ENCODE measurements at places on chromosomes 12 and 14. TPM values are rescaled to one million over a fixed set of nuclear protein-coding genes. Genes with fewer than 3 reads are reported as not detected.
A peak's percentile ranks its signal among the peaks of the same experiment; 100 is the strongest.

GRCh38 chr14:32413967-32414640 lies 85.0 kb downstream of the AKAP6 start:
- H3K27ac ChIP-seq = no peak overlapping the region
- peaks cover 34% of the 10 kb centered on the region for H3K4me1 ChIP-seq

Gene KRT79
- not detected for total RNA-seq

DNA sequence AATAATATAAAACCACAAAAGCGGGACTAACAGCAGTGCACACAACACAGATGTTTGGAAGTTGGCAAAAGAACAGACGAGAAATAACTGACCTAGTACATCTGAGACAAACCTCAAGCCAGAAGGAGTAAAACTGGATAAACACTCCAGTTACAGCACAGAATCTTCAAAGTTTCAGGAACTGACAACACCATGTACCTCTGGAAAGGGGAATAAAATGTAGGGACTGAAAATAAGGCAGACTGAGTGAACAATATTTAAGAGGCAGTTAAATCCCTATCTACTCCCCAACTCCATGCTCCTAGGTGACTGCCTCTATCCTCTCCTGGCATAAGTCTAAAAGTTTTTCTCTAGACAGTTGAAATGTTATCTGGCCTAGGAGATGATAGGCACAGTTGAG lies 57.9 kb downstream of the ZFYVE21 start:
- no peak overlapping the region for H3K27ac ChIP-seq
- peaks cover 14% of the 10 kb centered on the region for H3K4me1 ChIP-seq
- H3K27me3 ChIP-seq = no peaks in the 10 kb centered on the region
- no peak for DNase-seq
- H3K36me3 ChIP-seq = no peaks in the 10 kb centered on the region

DNA sequence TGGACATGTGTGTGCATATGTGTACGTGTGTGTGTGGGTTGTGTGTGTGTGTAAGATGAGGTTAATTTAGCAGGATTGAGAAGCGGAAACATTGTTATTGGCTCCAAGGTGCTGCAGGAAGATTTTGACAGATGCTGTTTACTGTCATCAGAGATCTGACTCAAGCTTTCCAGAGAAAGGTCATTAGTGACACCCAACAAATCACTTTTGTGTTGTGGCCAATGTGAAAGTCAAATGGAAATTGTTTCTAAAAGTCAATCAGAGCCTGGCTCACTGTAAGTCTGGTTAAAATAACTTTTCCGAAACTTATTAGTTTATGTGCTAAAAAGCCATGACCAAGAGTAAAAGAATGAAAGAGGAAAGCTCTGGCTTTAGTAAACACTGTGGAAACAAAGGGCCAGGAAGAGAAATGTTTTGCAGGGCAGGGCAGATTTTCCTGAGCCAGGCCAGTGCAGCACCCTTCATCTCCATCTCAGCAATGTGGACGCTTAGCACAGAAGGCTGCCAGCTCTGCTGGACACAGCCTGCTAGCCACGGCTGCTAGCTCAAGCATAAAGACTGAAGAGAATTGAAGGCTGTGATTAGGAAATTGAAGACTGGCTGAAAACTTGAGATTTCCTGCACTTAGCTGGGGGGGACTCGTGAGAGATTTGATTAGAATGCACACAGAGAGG lies 235.8 kb downstream of the NEDD1 start:
- no peaks in the 10 kb centered on the region for H3K36me3 ChIP-seq
- DNase-seq = no peak
- H3K27me3 ChIP-seq = no peaks in the 10 kb centered on the region
- no peak overlapping the region for H3K4me3 ChIP-seq

DNA sequence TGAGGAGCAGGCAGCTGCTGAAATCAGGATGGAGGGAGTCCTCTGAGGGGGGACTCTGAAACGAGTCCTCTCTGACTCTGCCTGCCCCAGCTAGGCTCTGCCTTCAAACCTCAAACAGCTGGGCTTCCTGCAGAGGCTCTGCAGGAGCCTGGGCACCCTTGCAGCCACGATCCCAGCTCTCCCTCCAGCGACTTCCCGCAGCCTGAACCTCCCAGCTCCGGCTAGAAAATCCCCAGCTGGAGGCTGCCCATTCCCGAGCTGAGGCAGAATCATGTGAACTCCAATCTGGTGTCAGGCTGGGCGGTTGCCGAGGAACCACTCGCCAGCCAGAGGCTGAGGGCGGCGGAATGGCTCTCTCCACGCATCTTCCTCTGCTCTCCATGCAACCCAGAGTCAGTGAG lies at the start of gene GPR68:
TSS of gene GPR68 (minus strand) at position 204 of the 401 bp plus-strand sequence. CDS start 9,654 bp downstream, outside the sequence.
- H3K36me3 ChIP-seq = no peaks in the 10 kb centered on the region
- peaks cover 19% of the 10 kb centered on the region for H3K4me1 ChIP-seq
- peak within 1 kb of the TSS; percentile 48 for H3K27ac ChIP-seq
- no peaks in the 10 kb centered on the region for H3K27me3 ChIP-seq

DNA sequence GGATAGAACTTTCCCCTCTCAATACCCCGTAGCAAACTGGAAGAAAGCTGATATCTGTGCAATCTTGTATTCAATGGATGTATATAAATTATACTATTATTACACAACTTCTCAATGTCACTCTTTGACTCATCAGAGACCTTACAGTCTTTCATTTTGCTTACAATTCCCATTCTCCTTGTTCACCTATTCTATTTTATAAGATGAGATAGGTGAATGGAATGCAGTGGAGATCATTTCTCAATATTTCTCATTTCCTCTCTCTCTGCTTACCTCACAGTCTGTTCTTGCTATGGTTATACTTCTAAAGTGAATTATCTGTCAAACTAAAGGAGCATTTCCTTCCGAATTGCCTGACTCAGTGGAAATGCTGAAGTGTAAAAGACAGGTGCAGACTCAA lies 14.9 kb downstream of the FOXA1 start:
- H3K36me3 ChIP-seq = no peaks in the 10 kb centered on the region
- DNase-seq = no peak
- H3K27ac ChIP-seq = no peak overlapping the region
- no peak overlapping the region for H3K4me3 ChIP-seq
- H3K4me1 ChIP-seq = peaks cover 18% of the 10 kb centered on the region

DNA sequence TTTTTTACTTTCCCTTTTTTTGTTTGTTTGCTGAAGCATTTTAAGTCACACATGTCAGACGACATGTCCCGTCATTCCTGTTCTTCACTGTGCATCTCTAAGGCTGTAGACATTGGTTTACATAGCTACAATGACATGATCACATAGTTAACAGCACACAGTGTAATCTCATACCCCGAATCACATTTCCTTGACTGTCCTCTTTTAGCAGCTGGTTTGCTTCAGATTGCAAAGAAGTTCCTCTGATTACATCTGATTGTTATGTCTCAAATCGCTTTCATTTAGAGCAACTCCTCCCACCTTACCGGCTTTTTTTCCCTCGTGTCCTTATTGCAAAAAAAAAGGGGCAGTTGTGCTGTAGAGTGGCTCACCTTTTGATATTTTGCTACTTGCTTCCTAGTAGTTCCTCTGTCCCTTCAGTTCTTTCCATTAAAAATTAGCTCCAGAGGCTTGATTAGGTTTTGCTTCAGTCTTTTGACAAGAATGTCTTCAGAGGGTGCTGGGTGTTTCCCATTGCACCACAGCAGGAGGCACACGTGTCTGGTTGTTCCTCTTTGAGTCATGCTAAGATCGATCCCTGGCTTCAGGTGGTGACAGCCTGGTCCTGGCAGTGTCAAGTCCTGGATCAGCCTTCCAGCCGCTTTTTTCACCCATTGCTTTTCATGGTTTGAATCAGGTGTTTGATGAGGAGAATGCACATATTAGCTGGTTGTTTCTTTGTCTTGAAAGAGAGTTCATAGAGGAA lies 35.0 kb downstream of the ZNF664 start:
- H3K36me3 ChIP-seq = peaks cover 35% of the 10 kb centered on the region
- DNase-seq = no peak
- H3K27ac ChIP-seq = no peak overlapping the region
- peaks cover 31% of the 10 kb centered on the region for H3K4me1 ChIP-seq

DNA sequence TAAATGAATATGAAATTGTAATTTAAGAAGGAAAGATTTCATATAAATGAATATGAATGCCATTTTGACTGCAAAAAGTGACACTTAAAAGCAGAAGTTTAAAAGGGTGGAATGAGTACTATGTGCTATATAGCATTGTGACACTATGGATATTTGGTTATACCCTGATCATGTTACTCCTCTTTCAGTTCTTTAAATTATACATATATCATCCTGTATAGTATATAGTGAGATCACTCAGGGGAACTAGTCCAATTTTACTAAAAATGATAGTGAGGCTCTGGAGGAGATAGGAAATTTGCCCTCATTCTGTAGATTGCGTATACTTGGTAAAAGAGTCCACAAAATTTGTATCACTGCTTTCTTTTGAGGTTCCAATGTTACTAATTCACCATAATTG lies 155.7 kb upstream of the BTG1 start:
- no peak for DNase-seq
- no peaks in the 10 kb centered on the region for H3K36me3 ChIP-seq
- no peak overlapping the region for H3K27ac ChIP-seq
- H3K27me3 ChIP-seq = no peaks in the 10 kb centered on the region
- H3K4me3 ChIP-seq = no peak overlapping the region

Gene FGF6
- not detected for total RNA-seq

GRCh38 chr12:100666588-100666987 lies 93.1 kb downstream of the GAS2L3 start:
- H3K27ac ChIP-seq = no peak overlapping the region
- no peak for DNase-seq
- H3K4me1 ChIP-seq = no peaks in the 10 kb centered on the region

Gene PPM1H
- total RNA-seq = 1.6 TPM

GRCh38 chr12:64883264-64884163 lies 59.1 kb downstream of the TBC1D30 start:
- H3K27ac ChIP-seq = no peak overlapping the region
- H3K4me1 ChIP-seq = no peaks in the 10 kb centered on the region
- H3K4me3 ChIP-seq = no peak overlapping the region
- no peaks in the 10 kb centered on the region for H3K36me3 ChIP-seq

DNA sequence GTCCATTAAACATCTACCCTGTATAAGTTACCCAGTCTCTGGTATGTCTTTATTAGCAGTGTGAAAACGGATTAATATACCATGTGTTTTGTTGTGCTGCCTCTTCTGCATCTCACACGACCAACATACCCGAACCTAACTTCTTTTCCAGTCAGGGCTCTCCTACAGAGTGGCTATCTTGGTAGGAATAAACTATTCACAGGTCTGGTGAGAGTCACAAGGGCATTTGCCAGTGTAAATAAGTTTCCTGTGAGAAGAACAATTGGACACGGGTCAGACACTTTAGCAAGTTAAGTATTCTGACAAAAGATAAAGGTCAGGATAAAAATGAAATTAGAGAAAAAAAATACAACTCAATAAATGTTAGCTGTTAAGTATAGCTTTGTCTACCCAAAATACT lies 60.9 kb downstream of the MYF5 start:
- no peaks in the 10 kb centered on the region for H3K36me3 ChIP-seq
- H3K27ac ChIP-seq = peak overlapping the region; percentile 52
- H3K4me1 ChIP-seq = peaks cover 14% of the 10 kb centered on the region
- no peak for DNase-seq
- no peak overlapping the region for H3K4me3 ChIP-seq

DNA sequence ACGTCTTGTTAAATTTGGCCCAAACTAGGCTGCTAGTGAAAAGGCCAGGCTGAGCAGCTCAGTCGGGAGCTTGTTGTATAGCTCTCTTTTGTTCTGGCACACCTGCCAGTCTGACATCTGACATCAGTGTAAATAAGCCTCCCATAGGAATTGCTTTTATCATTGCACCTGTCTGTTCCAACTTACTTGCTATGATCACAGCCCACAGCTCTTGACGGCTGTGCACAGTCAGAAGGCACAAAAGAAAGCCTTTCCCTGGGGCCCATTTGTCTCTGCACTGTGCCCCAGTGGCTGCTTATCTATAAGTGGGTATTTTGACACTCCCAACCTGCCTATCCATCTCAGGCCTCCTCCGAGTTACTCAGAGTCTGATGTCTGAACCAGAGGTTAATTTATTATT lies 324.5 kb downstream of the NUAK1 start:
- H3K27ac ChIP-seq = no peak overlapping the region
- H3K4me1 ChIP-seq = no peaks in the 10 kb centered on the region
- peak; percentile 42 for DNase-seq
- no peaks in the 10 kb centered on the region for H3K27me3 ChIP-seq

Gene PTPRR
- 0.84 TPM for total RNA-seq
